ENCODE measurements at places on chromosomes 7 and 10.
A peak's percentile ranks its signal among the peaks of the same experiment; 100 is the strongest.

DNA sequence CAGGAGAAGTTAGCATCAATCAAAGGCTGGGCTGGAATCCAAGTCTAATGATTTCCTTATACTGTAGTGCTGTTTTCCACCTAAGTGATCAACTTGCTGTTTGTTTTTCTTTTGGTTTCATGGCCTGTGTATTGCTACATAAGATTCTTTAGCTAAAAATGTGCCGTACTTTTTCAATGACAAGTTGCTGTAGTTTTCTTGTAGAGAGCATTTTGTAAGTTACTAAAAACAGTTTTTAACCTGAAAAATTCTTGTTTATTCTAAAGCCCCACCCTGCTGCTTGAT, 1.3 kb downstream of the HELLS start:
- no peak for DNase-seq
- H3K27me3 ChIP-seq, result no peaks in the 10 kb centered on the region
- no peaks in the 10 kb centered on the region for H3K4me1 ChIP-seq

- H3K27ac ChIP-seq, result no peak overlapping the region
- H3K4me1 ChIP-seq, result no peaks in the 10 kb centered on the region
- H3K4me3 ChIP-seq, result no peak overlapping the region
- DNase-seq, result no peak
- H3K27me3 ChIP-seq, result no peaks in the 10 kb centered on the region
Observed at GRCh38 chr7:134174795-134175261, 47.7 kb downstream of the LRGUK start.

DNA sequence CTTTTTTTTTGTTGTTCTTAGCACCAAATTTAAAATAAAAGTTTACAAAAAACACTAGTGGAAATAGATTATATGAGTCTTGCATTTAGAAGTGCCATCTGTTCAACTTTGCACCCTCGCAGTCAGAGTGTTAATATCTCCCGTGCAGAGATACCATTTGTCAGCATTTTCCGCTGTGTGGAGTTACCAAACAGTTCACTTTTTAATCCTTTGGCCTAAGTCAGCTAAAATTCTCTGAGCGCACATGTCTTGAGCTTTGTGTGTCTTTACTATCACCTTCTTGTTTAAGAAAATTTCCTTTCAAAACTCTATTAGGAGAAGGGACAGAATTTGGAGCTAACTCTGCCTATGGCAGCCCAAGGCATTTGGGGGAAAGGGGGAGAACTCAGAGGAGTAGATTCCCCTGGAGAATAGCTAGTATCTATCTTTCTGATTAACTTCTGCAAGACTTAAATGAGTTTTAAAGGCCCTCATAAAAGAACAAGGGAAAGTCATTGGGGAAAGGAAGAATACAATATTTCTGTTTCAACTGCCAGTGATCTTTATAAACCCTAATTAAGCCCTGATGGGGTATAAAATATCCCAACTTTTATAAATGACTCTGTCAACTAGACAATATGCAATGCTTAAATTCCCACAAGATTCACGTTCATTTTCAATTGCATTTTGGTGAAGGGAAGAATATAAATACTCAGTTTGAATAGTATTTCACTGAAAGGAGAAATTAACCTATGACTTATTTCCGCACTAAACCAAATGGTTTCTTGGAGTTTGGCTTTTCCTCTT, 114.9 kb upstream of the RAB11FIP2 start:
- H3K27me3 ChIP-seq, result no peaks in the 10 kb centered on the region
- no peak overlapping the region for H3K27ac ChIP-seq
- no peaks in the 10 kb centered on the region for H3K4me1 ChIP-seq
- H3K4me3 ChIP-seq, result no peak overlapping the region
- DNase-seq, result no peak

DNA sequence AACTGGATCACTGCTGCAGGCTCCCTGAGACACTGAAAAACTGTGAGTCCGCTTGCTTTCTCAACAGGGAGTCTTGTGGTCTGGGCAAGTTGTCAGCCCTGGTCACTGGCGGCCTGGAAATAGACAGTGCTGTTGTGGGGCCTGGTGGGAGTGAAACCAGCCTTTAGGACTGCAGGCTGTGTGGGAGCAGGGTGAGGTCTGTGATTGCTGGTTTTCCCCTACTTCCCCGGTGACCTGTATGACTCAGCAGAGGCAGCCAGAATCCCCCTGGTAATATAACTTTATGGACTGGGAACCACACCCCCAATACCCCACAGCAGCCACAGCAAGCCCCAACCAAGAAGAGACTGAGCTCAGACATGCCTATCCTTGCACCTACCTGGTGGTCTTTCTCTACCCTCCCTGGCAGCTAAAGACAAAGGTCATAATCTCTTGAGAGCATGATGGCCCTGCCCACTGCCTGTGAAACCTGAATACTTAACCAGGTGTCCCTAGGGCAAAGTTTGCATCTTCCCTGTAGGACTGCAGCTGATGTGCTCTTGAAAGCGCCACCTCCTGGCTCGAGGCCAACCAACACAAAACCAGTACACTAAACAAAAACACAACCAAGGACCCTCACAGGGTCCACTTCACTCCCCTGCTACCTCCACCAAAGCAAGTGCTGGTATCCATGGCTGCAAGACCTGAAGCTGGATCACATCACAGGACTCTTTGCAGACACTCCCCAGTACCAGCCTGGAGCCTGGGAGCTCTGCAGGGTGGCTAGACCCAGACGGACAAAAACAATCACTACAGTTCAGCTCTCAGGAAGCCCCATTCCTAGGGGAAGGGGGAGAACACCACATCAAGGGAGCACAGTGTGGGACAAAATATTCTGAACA, 7.2 kb upstream of the ADAM22 start:
- no peaks in the 10 kb centered on the region for H3K27me3 ChIP-seq
- H3K27ac ChIP-seq, result peak overlapping the region; percentile 49
- DNase-seq, result peak; percentile 66
- H3K4me1 ChIP-seq, result peaks cover 10% of the 10 kb centered on the region
- H3K4me3 ChIP-seq, result no peak overlapping the region

DNA sequence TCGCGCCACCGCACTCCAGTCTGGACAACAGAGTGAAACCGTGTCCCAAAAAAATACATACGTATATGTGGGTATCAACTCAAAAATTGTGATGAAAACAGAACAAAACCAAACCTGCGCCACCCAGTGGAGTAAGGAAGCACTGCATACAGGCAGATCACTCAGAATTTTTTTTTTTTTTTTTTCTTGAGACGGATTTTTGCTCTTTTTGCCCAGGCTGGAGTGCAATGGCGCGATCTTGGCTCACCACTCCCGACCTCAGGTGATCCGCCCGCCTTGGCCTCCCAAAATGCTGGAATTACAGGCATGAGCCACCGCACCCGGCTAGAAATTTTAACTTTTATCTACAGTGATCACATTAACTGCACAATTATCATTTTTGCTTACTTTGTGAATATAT, 9.1 kb upstream of the TMEM236 start:
- H3K4me1 ChIP-seq, result no peaks in the 10 kb centered on the region
- no peak overlapping the region for H3K4me3 ChIP-seq
- no peaks in the 10 kb centered on the region for H3K27me3 ChIP-seq
- no peaks in the 10 kb centered on the region for H3K36me3 ChIP-seq
- H3K27ac ChIP-seq, result no peak overlapping the region

DNA sequence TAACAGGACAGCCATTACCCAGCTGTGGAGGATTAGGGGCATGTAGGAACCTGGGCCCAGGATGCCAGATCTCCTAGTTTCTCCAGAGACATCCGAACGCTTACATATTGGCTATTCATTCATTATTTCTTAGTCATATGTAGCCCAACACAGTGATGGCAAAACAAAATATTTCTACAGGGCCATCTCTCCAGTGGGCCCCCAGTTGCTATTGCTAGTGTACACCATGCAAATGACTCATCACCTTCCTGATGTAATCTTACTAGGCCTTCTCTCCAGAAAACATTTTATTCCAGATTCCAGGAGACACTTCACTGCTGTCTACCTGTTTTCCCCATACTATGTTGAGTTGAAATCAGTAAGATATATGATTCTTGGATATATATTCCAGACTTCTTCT, 201.7 kb downstream of the PLXDC2 start:
- DNase-seq, result no peak
- H3K4me3 ChIP-seq, result no peak overlapping the region
- no peaks in the 10 kb centered on the region for H3K27me3 ChIP-seq
- H3K27ac ChIP-seq, result no peak overlapping the region

GRCh38 chr7:6615723-6616555, 529 bp downstream of the ZNF853 start:
- H3K27me3 ChIP-seq, result no peaks in the 10 kb centered on the region
- peak overlapping the region; percentile 89 for H3K4me3 ChIP-seq
- no peak overlapping the region for H3K27ac ChIP-seq
- 0 out of 2 replicates have a peak, but pooled peaks cover 4% of the 10 kb centered on the region for H3K36me3 ChIP-seq

DNA sequence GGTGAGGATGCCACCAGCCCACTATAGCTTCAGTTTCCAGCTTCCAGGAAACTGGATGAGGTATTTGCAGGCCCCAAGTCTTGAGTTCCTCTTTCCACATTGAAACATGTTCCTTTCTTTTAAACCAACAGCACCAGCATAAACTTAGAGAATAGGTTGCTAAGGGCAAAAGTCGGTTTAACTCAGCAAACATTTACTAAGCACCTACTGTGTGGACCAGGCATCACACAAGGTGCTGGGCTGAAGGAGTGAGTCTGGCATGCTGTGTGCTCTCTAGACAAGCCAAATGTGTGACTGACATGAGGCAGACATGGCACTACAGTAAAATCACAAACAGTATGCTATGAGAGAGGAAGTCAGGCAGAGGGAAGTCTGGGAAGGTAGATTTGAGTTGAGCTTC, 11.0 kb upstream of the RASSF4 start:
- H3K4me3 ChIP-seq, result no peak overlapping the region
- no peak overlapping the region for H3K27ac ChIP-seq
- H3K27me3 ChIP-seq, result no peaks in the 10 kb centered on the region
- DNase-seq, result no peak

DNA sequence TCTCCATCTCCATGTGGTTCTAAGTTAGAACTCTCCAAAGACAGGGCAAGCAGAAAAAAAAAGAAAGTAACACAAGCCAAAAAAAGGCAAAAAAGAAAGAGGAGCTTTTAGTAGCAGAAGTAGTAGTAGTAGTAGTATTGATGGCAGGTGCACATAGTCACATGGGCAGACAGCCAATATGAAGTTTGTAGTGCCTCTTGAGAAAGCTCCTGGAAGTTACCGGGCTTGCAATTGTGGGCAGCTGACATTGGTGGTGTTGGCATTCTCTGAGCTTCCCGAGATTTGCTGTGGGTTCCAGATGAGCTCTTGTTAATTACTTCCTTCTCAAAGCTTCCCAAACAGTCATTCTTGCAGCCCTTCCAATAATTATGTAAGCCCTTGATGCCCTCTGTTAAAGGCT, 1128.5 kb downstream of the TYW1 start:
- no peaks in the 10 kb centered on the region for H3K36me3 ChIP-seq
- no peak overlapping the region for H3K27ac ChIP-seq
- no peaks in the 10 kb centered on the region for H3K27me3 ChIP-seq
- no peak overlapping the region for H3K4me3 ChIP-seq
- no peak for DNase-seq

GRCh38 chr10:118311505-118311904, 30.6 kb downstream of the FAM204A start:
- no peak for DNase-seq
- no peaks in the 10 kb centered on the region for H3K4me1 ChIP-seq
- no peak overlapping the region for H3K27ac ChIP-seq
- H3K36me3 ChIP-seq, result peaks cover 12% of the 10 kb centered on the region
- H3K4me3 ChIP-seq, result no peak overlapping the region

DNA sequence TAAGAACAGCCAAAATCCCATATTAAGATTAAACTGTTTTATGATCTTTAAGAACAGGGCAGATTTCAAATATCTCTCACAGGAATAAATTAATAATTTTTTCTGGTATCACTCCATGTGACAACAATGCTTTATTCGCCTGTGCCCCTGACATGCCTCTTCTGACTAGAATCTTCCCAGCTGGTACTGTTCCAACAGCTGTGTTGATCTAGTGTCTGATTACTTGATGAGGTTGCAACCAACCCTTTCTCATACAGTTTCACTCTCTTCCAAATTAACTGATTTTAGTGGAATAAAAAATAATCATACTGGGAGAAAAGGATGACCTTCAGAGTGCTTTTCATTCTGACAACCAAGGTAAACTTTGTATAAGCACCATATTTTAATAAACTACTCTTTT, 151.9 kb downstream of the CHRM2 start:
- no peak overlapping the region for H3K27ac ChIP-seq
- no peak overlapping the region for H3K4me3 ChIP-seq
- no peaks in the 10 kb centered on the region for H3K36me3 ChIP-seq
- H3K4me1 ChIP-seq, result peaks cover 7% of the 10 kb centered on the region

- H3K27ac ChIP-seq, result no peak overlapping the region
- no peak overlapping the region for H3K4me3 ChIP-seq
- no peaks in the 10 kb centered on the region for H3K36me3 ChIP-seq
- DNase-seq, result no peak
Observed at GRCh38 chr10:72257051-72257892, 16.5 kb upstream of the DDIT4 start.

- no peak for DNase-seq
- H3K27ac ChIP-seq, result no peak overlapping the region
- no peak overlapping the region for H3K4me3 ChIP-seq
- no peaks in the 10 kb centered on the region for H3K27me3 ChIP-seq
Observed at GRCh38 chr7:31935124-31936054, 134.8 kb downstream of the PDE1C start.

DNA sequence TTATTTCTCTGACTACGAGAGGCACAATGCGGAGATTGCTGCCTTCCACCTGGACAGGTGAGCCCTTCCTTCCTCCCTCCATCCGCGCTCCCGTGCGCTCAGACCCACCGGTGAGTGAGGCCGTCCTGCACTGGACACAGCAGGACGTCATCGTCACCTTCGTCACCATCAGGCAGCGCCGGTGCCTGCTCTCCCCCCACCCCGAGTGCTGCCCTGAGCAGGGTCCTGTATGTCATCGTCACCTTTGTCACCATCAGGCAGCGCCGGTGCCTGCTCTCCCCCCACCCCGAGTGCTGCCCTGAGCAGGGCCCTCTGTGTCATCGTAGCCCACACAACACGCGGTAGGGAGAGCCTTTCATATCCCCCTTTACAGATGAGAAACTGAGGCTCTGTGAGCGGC, 43.5 kb upstream of the FOXL3 start:
- no peak overlapping the region for H3K27ac ChIP-seq
- DNase-seq, result no peak
- H3K36me3 ChIP-seq, result peaks cover 3% of the 10 kb centered on the region
- no peak overlapping the region for H3K4me3 ChIP-seq
- no peaks in the 10 kb centered on the region for H3K4me1 ChIP-seq

GRCh38 chr7:140923358-140924006, 1.2 kb downstream of the BRAF start:
- no peaks in the 10 kb centered on the region for H3K36me3 ChIP-seq
- H3K27me3 ChIP-seq, result no peaks in the 10 kb centered on the region
- H3K4me3 ChIP-seq, result peak overlapping the region; percentile 97

- H3K27me3 ChIP-seq, result no peaks in the 10 kb centered on the region
- peaks cover 7% of the 10 kb centered on the region for H3K4me1 ChIP-seq
- peaks cover 10% of the 10 kb centered on the region for H3K36me3 ChIP-seq
Observed at GRCh38 chr7:22154143-22154529, 202.8 kb downstream of the RAPGEF5 start.
